ENCODE measurements at places on chromosomes 7 and 10.

- no peak for DNase-seq
Measured at GRCh38 chr7:50397320-50397970, 52.7 kb downstream of the FIGNL1 start.

GRCh38 chr7:7769710-7770627 lies 51.6 kb upstream of the RPA3 start:
- DNase-seq, result no peak

GRCh38 chr10:131227163-131227740 lies 84.3 kb downstream of the TCERG1L start:
- DNase-seq, result no peak

GRCh38 chr7:78953090-78953489 lies 500.4 kb downstream of the MAGI2 start:
- no peak for DNase-seq

DNA sequence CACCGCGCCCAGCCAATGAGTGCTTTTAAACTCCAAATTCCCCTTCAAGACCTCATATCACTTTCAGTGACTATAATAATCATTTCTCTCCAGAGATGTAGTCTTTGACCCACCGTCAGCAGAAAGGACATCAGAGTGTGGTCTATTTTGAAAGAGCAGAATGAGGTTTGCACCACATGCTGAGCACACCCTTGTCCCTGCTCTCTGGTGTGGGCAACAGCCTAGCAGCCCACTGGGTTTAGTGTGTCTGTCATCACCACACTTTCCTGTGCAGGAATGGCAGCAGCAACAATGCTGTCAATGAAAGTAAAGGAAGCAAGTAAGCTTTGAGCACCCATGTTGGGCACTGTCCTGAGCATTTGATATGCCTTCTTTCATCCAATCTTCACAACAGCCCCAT lies 122.4 kb downstream of the PLXNA4 start:
- no peak for DNase-seq

GRCh38 chr10:61847640-61848039 lies 53.9 kb upstream of the ARID5B start:
- DNase-seq, result no peak

DNA sequence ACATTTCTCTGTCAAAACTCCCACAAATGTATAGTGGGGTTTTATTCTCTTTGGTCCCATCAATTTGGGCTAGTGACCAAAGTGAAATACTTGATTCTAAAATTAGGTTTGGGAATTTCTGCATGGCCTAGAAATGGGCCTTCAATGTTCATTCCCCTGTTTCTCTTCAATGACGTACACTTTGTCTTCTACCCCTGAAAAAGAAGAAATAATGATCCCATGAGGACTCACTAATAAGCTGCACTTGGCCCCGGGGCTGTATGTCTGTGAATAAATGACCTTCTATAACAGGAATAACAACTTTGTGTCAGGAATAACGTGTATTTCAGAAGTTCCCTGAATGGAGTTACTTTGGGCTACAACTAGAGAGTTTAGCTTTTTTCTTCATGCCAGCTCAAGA lies 20.2 kb downstream of the OR6B1 start:
- DNase-seq, result no peak

All from ecto neural progenitor cell (in vitro differentiated cells).